ENCODE measurements at places on chromosomes 5 and 9.

- no peak for DNase-seq
Observed at GRCh38 chr9:121672213-121672612, 20.8 kb downstream of the DAB2IP start.

DNA sequence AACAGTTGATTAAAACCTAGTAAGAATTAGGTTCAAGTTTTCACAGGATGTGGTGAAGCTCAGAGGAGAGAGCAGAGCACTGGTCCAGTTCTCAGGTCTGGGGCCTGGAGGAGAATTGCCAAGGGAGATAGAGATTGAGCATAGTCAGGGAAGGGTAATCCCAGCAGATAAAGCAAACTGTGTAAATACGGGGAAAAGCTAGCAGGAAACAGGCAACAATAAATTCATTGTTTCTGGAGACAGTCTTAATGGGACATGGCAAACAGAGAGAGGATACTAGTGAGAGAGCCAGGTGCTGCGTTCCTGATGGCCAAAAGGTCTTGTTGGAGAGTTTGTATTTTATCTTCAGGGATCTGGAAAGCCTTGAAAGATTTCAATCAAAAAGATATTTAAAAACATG lies 333.0 kb downstream of the PDE4D start:
- no peak for DNase-seq

GRCh38 chr9:84471816-84472215 lies 131.3 kb upstream of the SLC28A3 start:
- DNase-seq = no peak

GRCh38 chr9:20664501-20664900 lies 19.6 kb upstream of the FOCAD start:
- DNase-seq = no peak

DNA sequence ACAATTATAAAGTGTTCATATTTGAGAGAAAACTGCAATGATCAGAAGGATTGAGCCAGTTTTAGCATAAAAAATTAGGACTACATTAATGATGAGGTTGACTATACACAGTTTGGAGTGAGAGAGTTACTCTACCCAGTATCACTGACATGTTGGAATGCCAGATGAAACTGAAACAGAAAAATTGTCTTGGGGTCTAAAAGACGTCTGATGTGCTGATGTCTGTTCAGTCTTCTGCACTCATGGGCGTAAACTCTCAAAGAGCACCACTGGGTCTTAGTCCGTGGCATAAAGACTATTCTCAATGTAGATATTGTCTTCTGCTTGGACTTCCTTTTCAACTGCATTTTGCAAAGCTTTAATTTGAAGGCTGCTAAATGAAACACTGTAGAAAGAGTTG lies 29.5 kb downstream of the HAVCR1 start:
- no peak for DNase-seq

GRCh38 chr5:146840016-146840415 lies 38.5 kb downstream of the PPP2R2B start:
- no peak for DNase-seq

DNA sequence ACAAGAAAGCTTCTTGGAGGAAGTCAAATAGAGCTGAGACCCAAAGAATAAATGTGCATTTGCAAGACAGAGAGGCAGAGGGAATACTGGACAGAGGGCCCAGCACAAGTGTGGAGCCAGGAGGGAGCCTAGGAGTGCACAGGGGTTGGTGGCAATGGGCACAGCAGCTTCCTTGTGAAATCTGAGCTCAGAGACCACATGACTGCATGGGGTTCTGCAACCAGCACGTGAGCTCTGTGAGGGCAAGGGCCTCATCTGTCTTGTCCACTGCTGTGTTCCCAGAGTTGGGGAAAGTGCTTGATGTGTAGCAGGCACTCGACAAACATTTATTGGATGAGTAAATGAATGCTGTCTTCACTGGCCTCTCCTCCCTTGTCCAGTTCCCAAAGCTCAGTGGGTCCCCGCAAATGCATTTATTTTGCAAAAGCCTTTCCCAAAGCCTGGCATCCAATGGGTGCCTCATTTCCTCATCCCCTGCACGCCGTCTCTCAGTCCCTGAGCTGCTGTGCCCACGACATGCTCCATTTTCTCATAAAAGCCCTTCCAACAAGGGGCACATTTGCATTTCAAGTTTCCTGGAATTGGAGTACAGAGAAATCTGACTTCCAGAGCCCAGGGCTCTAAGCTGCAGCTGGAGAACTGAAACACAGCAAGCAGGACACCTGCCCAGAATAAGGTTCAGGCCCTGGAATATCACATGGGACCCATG lies 58.5 kb downstream of the KCNIP1 start:
- no peak for DNase-seq

- no peak for DNase-seq
Observed at GRCh38 chr9:15206903-15207696, 99.9 kb downstream of the TTC39B start.

DNA sequence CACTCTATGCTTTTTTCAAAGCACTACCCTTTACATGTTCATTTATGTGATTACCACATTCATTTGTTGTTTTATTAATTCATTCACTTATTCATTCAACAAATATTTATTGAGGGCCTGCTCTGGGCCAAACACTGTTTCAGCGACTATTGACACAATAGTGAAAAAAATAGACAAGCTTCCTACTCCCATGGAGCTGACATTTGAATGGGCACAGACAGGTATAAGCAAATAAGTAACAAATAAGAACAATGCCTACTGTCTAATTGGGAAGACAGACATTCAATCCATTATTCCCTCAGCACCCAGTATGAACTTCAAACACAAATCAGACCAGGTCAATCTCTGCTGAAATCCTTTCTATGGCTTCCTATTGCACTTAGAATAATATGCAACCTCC lies 156.9 kb upstream of the NR3C1 start:
- DNase-seq = no peak

DNA sequence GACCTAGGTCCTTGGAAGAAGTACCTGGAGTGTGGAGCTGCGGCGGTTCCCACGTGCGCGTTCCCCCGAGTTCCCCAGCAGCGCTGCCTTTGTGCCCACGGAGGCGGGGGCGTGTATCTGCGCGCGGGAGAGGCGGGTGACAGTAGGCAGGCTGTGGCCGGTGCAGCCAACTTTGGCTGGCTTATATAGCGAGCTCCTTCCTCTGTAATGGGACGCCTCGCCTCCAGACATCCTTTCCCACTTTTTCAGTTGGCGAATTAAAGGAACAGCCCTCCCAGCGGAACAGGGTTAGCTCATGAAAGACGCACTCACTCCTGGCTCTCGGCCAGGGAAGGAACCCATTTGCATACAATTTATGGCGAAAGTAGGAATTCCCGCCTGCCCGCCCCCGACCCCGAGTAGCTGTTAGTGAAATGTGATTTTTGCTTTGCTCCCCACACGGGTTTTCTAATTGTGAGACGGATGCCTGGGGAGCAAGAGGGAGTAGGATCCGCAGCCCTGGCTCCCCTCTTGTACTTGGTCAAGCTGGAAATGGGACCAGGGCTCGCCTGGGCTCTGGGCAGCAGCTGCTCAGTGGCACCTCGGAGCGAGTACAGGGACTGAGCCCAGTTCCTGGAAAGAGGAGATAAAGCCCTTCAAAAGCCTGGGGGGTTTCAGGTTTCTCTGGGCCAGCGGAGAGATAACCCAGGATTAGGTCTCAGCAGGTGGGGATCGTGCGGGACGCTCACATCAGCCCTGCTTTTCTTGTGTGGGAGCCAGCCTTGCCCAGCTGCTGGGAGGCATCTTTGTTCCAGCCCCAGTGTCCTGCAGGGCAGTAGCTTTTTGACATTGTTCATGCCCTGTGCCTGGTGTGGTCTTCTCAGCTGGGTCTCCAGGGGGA lies at the start of gene TNC:
Gene TNC, minus strand, starts transcription at position 159 of the 880 bp plus-strand sequence. CDS start 27,139 bp downstream, outside the sequence.
- DNase-seq = no peak

DNA sequence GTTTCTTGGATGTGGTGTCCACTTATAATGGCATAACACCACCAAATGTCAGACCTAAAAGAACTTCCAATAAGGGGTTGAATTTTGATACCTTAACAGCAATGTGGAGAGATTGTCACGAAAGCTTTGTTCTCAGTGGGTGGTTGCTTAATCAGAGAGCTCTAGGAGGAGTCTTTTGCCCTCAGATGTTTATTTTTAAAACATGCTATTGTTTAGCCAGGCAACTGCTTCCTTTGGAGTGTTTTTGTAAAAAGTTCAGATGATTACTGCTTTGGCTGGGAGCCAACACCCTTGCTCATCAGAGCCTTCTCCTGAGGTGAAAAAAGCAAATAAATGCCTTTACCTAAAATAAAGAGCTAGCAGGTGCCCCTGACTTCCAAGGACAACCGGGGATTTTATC lies 65.0 kb downstream of the SLC1A1 start:
- DNase-seq = no peak

GRCh38 chr5:161230221-161230620 lies 316.3 kb downstream of the GABRB2 start:
- DNase-seq = no peak

GRCh38 chr5:173547579-173547978 lies 68.9 kb downstream of the BOD1 start:
- DNase-seq = no peak

GRCh38 chr5:173880306-173880985 lies 7.7 kb upstream of the CPEB4 start:
- no peak for DNase-seq

DNA sequence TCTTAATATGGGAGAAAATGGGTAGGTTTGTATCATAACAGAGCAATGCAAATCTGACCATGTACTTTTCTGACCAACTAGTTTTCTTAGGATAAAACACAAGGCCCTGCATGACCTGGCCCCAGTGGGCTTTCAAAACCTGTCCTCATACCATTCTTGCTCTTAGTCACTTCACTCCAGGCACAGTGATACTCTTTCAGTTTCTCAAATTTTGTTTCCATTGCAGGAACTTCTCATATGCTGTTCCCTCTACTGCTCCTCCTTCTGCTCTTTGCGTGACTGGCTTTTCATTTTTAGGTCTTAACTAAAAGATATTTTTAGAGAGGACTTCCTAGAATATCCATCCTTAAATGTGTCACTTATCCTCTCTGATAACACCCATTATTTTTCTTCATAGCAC lies 112.4 kb downstream of the INIP start:
- DNase-seq = no peak

DNA sequence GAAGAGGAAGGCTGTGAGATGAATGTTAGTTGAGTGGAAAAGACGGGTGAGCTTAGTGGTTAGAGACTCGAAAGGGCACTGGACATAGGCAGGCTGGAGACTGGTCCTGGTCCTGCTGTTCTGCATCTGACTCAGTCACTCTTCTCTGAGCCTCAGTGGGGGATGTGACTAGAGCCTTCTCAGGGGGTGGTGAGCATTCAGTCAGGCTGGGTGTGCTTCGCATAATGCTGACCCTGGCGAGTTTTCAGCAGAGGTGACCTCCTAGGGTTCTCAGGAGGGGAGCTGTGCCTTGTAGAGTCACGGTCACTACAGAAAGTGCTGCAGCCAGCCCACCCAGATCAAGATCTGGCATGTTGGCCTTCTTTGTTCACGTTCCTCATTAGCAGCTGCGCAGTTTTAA lies 44.3 kb downstream of the PRRC2B start:
- no peak for DNase-seq

GRCh38 chr9:27451207-27451797 lies 72.8 kb upstream of the IFNK start:
- no peak for DNase-seq

- DNase-seq = no peak
Observed at GRCh38 chr5:171601266-171601881, 181.9 kb downstream of the FGF18 start.

DNA sequence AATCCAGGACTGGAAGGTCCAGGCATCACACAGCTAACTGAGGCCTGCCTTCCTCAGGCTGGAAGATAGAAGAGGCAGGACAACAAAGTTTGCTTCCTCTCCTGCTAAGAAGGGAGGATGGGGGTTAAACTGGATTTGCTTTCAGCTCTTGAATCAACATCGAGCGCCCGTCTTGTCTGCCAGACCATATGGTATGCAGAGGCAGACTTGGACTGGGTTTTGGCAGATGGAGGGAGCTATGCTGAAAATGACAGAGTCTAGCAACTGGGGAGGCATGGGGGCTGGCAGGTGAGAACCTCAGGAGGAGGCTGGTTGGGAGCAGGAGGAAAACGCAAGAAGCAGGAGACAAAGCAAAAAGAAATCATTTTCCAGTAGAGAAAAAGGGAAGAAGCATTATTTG lies 289.5 kb upstream of the IL12B start:
- DNase-seq = no peak

DNA sequence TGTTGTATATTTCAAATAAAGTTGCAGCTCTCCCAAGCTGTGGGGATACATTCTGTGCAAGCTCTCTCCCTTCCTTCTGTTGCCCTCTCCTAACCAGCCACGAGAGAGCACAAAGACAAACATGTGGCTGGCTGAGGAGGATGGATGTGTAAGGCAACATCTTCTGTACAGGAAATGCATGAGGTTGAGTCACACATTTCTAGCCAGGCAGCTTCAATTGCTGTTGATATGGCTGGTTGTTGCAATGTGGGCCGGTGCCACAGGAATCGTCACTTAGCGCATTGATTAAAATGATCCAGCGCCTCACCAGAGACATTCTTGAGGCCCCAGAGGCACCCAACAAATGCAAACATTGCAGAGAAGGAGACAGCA lies 207.1 kb downstream of the ICE1 start:
- no peak for DNase-seq
